Stimulated activated naive CD8-positive, alpha-beta T cell treated with anti-CD3 and anti-CD28 coated beads, Interleukin-15, amount 100 ng/mL, for 72 hours (primary cell): ENCODE measurements at places on chromosomes 4 and X.

- DNase-seq = no peak
Observed at GRCh38 chrX:149682956-149683947, 28.6 kb upstream of the MAGEA11 start.

DNA sequence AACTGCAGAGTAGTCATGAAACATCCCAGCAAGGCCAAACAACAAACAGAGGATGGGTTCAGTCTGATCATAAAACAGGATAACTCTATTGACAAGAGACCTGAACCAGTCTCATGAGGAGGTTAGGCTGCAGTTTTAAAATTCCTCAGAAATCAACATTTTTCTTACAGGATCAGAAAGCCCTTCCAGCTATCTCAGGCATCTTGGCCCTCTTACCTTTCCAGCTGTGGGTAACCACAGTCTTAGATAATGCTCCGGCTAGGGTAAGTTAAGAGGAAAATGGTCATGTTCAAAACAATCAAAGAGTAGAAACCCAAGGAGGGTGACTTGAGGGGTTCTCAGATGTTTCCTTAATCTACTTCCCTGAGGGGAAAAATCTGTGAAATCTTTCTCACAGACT lies 5.1 kb downstream of the CTSO start:
- no peak for DNase-seq

GRCh38 chr4:15400981-15401671 lies 26.7 kb upstream of the C1QTNF7 start:
- DNase-seq = peak; percentile 39

- no peak for DNase-seq
Observed at GRCh38 chrX:113828470-113828869, 755.4 kb upstream of the HTR2C start.

- DNase-seq = no peak
Observed at GRCh38 chr4:145909773-145910172, 28.9 kb downstream of the ZNF827 start.

- no peak for DNase-seq
Observed at GRCh38 chr4:86685401-86685800, 91.3 kb downstream of the PTPN13 start.

DNA sequence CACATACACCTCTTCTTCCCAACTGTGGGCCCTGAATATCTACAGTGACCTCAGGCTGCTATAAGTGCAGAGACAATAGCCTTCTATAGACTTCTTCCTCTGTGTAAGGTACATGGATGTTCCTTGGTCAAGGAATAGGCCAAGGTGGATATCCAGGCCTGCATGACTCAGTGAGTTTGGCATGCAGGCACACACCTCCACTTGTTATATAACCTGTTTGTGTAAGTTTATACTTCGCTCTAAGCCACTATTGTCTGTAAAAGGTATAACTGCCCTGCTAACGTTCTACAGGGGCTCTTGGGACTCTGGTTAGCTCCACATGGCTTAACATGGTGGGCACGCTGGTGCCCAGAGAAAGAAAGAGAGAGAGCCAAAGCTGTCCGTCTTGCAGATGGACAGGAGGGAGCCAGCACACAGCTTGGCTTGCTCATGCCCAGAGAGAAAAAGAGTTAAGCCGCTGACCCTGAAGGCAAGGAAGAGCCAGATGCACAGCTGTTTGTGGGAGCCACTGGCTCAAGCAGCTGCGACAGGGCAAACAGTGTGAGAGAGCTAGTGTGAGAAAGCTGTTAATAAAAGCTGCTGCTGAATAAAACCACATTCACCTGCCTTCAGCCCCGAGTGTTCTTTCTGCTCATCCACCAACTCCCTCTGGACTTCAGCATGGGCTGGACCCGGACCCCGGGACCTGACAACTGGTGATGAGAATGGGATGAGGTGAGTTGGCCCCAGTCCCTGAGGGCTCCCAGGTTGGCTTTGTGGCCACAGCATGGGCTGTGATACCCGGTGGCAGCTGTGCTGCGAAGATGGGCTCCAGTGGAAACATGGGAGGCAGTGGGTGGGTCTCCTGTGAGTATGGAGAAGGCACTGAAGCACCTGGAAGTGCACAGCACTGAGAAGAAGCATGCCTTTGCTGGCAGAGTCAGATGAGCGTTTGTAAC lies 44.5 kb upstream of the ZBTB33 start:
- no peak for DNase-seq

DNA sequence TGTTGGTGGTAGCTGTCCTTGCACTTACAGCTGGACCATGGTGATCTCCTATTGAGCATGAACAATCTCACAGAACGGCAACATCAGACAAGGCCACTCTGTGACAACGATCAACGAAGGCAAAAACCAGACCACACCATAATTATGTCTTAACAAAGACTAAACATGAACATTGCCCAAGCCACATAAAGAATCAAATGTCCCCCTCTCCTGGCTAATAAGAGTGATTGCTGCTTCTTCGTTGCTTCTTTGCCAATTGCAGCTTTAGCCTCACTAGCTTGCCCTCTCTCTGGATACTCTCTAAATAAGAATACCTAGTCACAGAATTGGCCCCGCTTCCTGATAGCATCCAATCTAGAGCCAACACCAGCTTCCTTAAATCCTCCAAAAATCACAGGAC lies 41.5 kb upstream of the PGRMC1 start:
- DNase-seq = no peak

DNA sequence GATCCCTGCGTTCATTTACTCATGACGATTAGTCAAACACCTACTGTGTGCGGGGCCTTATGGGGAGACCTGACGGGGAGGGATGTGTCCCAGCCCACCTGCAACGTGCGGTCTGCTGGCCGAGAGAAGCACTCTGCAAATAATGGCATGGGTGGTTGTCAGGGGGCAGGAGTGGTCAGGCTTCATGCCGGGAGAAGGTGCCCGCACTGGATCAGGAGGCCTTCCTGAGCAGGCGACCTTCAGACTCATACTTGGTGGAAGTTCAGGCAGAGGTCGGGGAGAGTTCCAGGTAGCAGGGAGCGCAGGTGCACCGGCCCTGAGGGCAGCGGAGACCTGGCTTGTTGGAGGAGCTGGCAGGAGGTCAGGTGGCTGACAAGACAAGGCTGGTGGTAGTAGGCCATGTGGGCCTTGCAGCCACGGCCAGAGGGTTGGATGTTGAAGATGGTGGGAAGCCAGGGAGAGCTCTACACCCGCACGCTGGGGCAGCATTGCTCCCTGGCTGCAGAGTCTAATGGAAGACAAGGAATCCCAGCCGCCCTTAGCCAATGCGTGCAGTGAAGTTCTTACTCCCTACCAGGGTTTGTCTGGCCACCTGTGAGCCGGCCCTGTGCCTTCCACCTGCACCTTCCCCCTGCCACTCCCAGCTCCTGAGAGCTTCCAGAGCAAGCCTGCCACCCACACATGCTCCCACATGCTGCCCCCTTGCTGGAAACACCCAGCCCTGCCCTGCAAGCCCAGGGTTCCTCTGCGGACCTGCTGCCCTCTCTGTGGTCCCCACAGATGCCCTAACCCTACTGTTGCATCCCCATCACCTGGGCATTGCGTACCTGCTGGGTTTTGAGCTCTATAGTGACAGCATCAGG lies 97.3 kb downstream of the PSAPL1 start:
- no peak for DNase-seq

DNA sequence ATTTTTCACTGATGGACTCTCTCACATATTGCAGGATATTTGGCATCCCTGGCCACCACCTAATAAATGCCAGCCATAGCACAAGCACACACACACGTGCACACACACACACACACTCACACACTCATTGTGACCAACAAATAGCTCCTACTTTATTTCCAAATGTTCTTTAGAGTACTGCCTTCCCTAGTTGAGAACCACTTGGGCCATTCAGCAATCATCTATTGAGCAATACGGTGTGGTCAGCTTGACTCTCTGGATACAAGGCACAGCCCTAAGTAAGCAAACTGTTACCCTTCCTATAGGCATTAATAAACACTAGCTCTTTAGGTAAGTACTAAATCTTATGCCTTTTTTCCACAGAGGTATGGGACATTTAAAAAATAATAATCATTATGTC lies 21.1 kb downstream of the CORIN start:
- no peak for DNase-seq

GRCh38 chr4:182089326-182089725 lies 153.9 kb upstream of the TENM3 start:
- no peak for DNase-seq

GRCh38 chr4:177308847-177309521 lies 690 bp upstream of the NEIL3 start:
- DNase-seq = peak; percentile 6

GRCh38 chr4:141339391-141339790 lies 118.7 kb downstream of the ZNF330 start:
- DNase-seq = no peak

DNA sequence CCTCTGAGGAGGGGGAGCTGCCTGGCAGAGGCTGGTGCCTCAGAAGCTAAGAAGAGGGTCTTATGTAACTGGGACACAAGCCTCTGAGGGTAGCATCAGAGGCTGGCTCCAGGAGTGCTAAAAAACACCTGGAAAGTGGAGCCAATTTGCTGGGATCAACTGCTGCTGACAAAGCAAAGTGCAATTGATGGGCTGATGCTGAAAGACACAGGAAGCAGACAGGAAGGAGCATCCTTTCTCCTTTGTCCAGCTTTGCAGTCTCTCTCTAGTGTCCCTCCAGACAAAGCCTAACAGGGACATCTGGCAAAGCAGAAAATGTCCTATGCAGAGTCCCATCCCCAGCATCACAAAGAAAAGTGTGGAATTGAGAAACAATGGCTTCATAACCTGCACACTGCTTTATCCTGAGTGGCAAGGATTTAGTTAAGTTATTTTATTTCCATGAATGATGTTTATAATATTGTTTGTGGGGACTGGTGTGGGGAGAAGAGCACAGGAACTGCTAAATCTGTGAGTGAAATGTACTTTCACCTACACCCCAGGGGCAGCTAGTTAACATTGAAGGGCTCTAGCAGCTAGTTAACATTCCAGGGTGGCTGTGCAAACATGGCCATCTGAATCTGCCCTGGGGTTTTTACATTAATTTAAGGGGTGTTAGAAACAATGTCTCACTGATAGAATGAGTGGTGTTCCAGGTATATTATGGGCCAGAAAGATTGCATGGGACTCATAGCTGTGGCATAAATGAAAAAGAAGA lies 25.6 kb upstream of the MBTPS2 start:
- DNase-seq = no peak

GRCh38 chr4:156177941-156178340 lies 224.3 kb upstream of the CTSO start:
- no peak for DNase-seq

DNA sequence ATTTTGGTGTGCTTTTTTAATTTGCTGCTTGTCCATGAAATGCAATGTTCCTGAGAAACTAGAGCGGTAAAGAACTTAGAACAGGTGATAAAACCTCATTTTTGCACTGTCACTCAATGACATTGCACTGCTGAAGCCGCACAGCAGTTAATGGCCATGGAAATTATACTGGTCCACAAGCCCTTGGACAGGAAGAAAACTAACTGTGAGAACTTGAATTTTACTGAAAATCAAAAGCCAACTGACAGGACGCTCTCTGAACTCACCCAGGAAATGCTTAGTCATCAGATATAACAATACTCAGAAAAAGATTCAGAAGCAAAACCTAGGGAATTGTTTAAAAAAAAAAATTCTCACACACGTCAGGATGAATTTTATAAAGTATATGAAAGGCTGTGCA lies 246.4 kb upstream of the SLC7A11 start:
- DNase-seq = no peak

GRCh38 chr4:145001635-145002034 lies 96.4 kb downstream of the ANAPC10 start:
- DNase-seq = no peak

DNA sequence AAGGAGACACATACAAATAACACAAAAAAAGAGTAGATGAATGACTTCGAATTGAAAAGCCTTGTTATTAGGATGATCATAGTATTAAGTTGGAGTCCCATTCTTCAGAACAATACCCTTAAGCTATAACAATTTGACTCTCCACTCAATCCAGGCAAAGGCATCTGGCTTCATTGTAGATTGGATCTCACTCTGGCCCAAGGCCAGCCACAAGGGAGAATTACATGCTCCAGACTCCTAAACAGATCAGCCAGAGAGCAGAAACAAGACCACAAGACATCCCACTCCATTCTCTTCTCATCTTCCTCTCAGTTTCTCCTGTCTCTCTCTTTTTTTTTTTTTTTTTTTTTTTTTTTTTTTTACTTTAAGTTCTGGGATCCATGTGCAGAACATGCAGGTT lies 213.9 kb downstream of the DHX15 start:
- DNase-seq = no peak

DNA sequence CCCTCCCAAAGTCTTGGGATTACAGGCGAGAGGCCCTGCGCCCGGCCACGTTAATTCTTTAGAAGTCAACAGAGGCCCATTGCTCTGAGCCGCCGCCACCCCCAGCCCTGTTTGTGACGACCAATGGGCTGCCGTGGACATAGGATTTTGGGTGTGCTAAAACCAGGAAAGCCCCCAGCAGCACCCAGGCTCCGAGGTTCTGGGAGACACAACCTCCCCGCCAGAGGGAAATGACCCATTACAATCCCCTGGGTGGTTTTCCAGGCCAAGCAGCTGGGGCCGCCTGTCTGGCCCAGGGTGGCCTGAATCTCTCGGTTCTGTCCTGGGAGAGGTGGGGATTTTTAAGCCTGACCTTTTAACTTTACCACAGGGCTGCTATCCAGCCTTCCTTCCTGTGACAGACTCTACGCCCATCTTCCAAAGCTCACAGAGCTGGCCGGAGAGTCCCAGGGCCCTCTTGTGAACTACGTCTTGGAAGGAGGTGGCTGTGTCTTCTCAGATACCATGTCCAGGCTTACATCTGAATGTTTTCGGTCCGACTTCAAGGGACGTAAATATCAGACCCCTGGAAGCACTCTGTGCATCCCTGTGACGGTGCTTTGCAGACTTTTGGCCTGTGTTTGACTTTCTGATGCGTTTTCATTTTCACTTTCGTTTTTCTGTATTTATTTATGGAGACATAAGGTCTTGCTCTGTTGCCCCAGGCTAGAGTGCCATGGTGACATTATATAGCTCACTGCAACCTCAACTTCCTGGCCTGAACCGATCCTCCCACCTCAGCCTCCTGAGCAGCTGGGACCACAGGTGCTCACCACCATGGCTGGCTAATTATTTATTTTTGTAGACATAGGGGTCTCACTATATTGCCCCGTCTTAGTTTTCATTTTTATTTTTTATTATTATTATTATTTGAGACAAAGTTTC lies 36.0 kb downstream of the P2RY8 start:
- peak; percentile 56 for DNase-seq

GRCh38 chr4:129077326-129077725 lies 16.0 kb downstream of the SCLT1 start:
- no peak for DNase-seq

- no peak for DNase-seq
Observed at GRCh38 chr4:68905598-68905938, 46.0 kb downstream of the UGT2A3 start.

DNA sequence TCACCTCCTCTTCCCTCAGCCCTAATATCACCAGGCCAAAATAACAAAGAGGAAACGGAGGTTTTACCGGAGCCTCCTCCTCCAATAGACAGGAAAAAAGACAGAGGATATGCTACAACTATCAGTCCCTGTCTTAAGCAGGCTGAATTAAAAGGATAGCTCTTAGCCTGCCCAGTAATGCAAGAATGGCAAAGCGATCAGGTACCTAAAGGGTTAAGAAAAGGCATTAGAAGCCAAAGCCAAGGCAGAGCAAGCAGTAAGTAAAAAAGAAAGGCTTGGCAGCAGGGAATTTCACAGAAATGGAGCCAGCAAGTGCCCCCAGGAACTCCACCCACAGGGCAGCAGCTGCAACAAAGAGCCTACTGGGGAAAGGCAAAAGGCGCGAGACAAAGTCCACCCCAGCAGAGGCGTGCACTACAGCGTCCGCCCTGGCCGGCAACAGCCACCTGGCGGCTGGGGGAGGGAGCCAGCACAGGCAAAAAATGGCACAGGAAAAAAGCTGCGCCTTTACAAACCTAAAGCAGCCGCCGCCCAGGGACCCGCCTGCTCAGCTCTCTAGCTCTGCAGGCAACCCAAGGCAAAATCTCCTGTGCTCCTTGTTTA lies 220.6 kb upstream of the ZC4H2 start:
- no peak for DNase-seq
